ENCODE measurements at places on chromosomes 5 and 9.

DNA sequence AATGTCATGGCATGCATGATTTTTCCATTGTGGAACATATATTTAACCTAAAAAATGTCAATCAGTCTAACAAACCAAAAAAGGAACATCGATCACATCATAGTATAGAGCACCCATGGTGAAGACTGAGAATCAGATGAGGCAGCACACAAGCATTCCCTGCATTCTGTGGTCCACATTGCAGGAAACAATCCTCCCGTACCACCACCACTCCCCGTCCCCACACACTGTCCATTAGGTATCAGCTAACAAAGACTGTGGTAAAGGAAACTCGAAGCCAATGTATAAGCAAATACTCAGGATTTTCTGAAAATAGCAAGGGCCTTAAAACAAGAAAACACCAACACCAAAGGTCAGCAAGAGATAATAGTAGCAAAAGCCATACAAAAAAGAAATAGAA lies 1104.4 kb upstream of the SEMA6A start:
- DNase-seq = no peak

GRCh38 chr9:81543695-81544094 lies 145.7 kb downstream of the TLE1 start:
- no peak for DNase-seq

DNA sequence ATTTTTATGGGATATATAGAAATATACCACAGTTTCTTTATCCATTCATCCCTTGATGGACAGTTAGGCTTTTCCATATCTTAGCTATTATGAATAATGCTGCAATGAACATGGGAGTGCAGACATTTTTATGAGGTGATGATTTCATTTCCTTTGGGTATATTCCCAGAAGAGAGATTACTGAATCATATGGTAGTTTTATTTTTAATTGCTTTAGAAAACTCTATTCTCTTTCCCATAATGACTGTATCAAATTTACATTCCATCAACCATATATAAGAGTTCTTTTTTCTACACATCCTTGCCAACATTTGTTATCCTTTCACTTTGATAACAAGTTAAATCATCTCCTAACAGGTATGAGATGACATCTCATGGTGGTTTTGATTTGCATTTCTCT lies 821.6 kb downstream of the TLE1 start:
- DNase-seq = no peak

DNA sequence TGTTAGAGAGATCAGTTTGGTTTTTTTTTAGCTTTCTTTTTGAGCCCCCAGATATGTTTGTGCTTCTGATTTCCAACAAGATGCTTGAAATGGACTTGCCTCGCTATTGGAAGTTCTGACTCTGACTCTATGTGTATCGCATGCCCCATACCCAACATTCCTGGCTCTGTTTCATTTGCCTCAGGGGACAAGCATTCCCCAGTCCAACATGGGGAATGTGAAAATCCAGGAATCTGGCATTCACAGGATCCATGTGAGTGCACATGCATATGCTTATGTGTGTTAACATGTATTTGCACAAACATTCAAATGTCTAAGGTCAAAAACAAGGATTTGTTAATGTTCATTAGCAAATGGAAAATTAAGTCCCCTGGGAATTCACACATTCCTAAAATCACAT lies 233.9 kb downstream of the TLR4 start:
- no peak for DNase-seq

GRCh38 chr5:20833081-20833627 lies 845.2 kb upstream of the CDH18 start:
- no peak for DNase-seq
